Stimulated activated CD4-positive, alpha-beta T cell treated with anti-CD3 and anti-CD28 coated beads, Interleukin-1b, Interleukin-23, amount 100 ng/mL, for 24 hours (primary cell): ENCODE measurements at places on chromosomes 3 and 15.

DNA sequence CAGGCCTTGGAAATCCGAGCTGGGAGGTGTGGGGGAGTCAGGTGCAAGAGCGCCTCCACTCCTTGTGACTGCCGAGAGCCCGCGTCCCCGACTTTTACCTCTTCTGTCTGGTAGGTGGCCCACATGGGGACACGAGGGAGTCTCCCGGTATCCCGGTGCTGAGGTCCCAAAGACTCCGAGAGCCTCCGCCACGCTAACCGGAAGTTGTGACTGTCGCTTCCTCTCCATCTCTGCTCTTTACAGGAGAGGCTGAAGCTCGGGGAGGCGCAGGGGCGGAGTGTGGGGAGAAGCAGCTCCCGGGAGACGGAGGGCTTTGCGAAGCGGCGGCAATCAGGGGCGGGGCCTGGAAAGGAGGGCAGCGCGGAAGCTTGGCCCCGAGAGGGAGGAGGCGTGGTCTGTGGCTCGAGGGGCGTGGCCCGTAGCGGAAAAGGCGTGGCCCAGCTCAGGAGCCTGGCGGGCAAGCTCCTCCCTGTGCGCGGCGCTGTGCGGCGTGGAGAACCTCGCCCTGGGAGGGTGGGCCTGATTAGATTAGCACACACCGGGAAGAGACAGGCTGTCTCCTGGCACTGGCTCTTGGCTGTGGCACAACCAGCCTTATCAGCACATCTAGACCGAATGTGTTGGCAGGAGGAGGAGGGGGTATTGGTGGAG lies 143.9 kb downstream of the GABRB3 start:
- no peak for DNase-seq

DNA sequence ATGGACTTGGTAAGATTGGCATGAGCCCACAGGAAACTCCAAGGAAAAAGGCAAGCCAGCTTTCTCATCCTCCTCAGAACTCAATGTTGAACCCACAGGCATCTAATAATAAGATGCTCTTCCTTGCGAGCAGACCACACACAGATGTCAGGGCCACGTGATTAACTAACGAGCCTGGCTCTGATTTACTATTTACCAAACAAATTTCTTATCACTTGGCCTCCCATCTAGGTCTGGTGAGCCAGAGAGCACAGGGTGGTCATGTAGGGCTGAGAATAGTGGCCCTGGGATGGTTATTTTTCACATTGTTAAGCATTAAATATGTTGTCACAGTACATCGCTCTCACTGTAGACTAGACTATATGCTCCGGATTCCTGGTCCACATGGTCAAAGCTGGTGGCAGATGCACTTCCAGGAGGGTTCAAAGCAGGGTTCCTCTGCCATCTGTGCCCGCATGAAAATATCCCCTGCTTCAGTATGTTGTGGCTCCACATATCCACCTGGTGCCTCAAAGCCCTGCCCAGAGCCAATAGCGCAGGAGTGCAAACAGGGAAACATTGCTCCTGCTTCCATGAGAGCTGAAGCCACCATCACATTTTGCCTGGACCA lies 472.5 kb upstream of the WNT5A start:
- no peak for DNase-seq

- DNase-seq: no peak
Observed at GRCh38 chr3:50473768-50474167, 29.7 kb downstream of the CACNA2D2 start.

DNA sequence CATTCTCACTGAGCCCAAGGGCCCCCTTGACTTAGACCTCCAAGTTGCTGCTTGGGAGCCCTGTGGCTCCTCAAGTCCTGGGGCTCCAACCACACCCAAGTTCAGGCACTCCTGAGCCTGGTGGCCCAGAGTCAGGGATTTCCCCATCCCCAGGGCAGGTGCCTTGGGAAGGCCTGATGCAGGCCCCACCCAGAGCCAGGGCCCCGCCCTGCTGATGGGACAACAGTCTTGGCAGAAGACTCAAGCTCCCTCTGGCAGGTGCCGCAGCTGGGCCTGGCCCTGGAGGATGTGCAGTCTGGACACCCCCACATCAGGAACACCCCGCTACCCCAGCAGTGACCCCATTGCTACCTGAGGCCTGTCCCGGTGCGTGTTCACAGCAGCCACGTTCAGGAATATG lies 17.7 kb upstream of the SHISA5 start:
- DNase-seq: no peak

DNA sequence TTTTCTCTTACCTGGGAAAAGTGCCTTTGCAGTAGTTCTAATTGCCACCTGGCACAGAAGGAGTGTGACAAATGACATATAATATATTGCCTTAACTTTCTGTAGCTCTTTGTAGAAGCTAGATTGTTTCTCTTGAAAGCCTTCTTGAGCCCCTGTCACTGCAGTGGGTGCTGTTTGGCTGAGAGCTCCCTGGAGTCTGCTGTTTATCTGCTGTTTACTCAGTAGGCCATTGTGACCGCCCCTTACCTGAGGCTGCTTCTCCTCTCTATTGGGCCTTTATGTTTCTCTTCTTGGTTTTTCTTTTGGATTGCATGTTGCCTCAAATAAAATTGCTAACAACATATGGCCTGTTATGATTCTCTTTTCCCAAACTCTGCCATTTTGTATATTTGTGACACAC lies 16.7 kb downstream of the MAP2K5 start:
- no peak for DNase-seq

DNA sequence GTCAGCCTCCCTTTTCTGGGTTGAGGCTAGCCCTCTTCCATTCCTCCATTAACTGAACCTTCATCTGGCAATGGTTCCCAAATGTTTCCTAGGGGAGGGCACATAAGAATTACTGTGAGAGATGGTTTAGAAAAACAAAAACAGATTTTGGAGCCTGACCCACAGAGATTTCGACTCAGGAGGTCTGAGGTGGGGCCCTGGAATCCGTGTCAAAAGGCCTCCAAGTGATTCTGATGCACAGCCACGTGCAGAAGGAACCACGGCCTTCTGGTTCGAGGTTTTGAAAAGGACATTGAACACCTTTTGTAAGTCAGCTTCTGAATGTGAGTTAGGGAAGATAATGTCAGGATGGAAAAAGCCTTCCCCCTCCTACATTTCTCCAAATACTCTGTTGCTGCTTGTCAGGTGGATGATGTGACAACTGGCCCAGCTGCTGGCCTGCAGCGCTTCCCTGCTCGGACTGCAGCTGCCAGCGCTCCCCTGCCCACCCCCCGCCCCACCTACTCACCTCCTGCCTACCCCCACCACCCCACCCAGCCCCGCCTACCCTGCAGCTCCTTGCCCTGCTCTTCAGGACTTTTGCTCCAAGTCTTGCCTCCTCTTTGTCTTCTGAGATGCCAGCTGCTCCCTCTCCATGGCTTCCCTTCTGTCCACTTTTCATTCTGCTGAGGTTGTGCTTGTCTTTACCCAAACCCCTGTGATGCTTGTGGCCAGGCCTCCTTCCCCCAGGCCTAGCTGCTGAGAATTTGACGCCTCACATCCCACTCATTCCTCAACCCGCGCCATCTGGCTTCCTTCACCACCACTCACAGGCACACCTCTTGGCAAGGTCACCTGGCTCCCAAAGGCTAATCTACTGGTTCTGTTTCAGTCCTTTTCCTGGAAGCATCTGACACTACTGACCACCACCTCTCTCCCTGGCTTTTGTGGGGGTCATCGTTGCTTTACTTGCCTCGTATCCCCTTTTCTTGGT lies 6.6 kb downstream of the EHD4 start:
- DNase-seq: no peak

DNA sequence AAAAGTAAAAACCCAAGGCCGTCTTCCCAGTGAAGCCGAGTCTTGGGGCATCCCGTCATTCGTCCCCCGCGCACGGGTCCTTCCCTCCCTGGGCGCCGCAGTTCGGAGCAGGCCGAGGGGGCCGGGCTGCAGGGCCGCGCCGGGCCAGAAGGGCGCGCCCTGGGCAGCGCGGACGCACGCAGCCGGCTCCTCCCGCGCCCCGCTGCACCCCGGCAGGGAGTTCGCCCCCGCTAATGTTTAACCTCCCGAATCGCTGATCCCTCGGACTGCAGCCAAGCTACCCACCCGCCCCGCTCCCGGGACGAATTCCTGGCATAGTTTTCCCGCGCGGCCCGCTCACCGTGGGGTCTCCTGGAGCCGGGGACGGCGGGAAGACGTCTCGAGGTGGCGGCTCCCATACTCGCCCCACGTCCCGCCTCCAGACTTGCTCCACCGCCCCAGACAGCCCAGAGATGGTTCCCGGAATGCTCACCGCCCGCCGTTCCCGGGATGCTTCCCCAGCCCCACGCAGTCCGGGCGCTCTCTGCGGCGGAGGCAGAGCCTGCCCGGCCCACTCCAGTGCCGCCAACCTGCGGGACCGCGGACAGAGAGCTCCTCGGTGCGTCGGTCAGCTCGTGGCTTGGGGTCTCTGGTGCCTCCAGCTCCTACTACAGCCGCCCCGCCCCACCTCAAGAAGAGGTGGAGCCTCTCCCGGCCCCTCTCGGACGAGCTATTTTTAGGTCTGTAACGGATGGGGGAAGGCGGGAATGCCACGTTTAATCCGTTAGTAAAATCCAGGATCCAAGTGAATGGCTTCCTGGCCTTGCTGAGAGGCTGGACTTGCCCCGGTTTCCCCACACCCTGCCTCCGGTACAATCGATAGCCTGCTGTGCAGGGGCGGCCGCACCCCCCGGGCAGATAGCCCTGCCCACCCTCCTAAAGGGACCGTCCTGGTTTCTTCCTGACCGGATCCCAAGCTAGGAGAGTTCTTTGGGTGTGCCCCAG lies at the start of gene DZIP1L:
Gene DZIP1L (minus strand): TSS at position 621 of the 984 bp plus-strand sequence. CDS start 11,637 bp downstream, outside the sequence.
- DNase-seq: no peak

GRCh38 chr15:68126396-68126795 lies 72.3 kb downstream of the PIAS1 start:
- DNase-seq: no peak

- no peak for DNase-seq
Observed at GRCh38 chr15:64901914-64902313, 9.8 kb upstream of the ANKDD1A start.

DNA sequence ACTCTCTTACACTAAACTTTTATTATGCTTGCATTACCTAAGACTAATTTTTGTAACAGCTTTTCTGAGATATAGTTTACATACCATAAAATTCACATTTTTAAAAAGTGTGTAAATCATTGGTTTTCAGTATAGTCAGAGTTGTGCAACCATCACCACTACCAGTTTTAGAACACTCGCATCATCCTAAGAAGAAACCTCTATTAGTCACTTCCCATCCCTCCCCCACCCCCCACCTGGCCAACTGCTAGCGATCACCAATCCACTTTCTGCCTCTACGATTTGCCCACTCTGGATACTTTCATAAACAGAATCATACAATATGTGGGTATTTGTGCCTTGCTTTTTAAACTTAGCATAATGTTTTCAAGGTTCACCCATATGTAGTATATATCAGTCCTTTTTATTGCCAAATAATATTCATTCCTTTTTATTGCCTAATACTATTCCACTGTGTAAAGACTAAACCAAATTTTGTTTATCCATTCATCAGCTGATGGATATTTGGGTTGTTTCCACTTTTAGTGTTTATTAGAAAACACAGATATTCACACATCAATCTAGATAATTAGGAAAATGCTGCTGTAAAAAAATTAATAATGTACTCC lies 23.0 kb downstream of the UBP1 start:
- no peak for DNase-seq

DNA sequence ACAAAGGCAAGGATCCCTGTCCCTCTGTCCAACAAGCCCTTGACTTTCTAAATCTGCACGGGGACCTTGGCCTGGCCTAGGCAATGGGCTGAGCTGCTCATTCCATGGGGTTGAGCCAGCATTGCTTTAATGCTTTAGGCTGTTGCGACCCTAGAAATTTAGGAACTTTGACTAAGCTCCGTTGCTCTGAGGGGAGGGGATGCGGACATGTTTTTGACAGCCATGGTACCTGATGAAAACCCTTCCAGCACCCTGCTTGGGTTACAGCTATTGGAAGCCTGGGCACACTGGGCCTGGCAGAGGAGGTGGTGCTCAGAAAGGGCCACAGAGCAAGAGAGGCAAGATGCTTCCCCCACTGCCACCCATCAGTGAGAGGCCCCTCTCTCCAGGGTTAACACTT lies 37.1 kb downstream of the SYNM start:
- no peak for DNase-seq

GRCh38 chr3:99470841-99471240 lies 167.6 kb upstream of the COL8A1 start:
- no peak for DNase-seq

- no peak for DNase-seq
Observed at GRCh38 chr15:90325726-90326125, 26.4 kb upstream of the ZNF774 start.

DNA sequence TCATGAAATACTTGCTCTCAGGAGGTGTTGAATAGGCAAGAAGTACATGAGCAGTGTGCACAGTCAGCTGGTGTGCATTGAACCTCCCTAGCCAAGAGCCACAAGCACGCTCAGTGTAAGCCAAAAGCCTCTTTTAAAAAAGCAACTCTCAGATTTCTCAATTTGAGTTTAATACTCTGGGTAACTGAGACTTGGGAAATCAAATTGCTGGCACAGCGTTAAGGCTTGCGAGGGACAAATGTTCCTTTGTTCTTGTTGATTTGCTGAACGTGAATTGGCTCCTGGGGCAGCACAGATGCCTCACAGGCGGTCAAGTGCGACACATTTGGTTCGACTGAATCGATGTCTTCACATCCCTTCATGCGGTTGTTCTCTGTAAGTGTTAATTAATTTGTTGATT lies at the start of gene FAM240A:
Gene FAM240A (plus strand): TSS at position 202 of the 400 bp plus-strand sequence. CDS start 159 bp downstream, at position 361.
- no peak for DNase-seq

DNA sequence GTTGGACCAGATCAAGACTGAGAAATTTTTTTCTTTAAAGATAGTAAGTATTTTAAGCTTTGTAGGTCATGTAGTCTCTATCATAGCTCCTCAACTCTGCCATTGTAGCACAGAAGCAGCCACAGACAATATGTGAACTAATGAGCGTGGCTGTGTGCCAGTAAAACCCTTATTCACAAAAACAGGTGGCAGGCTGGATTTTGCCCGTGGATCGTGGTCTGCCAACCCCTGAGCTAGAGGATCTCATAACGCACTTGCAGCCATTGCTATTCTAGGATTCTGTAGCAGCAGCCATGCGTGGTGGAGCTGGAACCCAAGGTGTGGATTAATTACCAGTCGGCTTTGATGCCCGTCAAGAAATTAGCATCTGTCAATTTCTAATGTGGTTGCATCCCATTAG lies 68.7 kb upstream of the PLXNA1 start:
- DNase-seq: no peak

GRCh38 chr3:179196098-179196497 lies 47.9 kb downstream of the PIK3CA start:
- no peak for DNase-seq

GRCh38 chr3:191363221-191363620 lies 32.9 kb upstream of the UTS2B start:
- DNase-seq: no peak

DNA sequence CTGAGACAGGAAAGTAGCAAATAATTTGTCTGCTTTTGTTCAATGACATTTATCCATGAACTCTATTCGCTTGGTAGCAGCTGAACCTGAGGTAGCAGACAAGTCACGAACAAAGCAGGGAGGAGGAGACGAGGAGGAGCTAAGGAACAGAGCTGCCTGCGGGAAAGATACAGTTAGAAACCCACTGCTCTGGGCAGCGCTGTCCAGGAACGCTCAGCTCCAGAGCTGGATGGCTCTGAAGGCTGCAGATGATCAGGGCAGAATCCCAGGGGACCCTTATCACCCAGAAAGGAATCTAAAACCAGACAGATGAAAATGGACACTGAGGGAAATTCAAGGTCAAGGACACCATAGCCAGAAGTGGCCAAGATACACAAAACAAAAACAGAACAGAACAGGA lies 257.8 kb downstream of the CD47 start:
- no peak for DNase-seq
